ENCODE measurements at places on chromosomes 5 and 9. TPM values are rescaled to one million over a fixed set of nuclear protein-coding genes. Genes with fewer than 3 reads are reported as not detected.
A peak's percentile ranks its signal among the peaks of the same experiment; 100 is the strongest.

DNA sequence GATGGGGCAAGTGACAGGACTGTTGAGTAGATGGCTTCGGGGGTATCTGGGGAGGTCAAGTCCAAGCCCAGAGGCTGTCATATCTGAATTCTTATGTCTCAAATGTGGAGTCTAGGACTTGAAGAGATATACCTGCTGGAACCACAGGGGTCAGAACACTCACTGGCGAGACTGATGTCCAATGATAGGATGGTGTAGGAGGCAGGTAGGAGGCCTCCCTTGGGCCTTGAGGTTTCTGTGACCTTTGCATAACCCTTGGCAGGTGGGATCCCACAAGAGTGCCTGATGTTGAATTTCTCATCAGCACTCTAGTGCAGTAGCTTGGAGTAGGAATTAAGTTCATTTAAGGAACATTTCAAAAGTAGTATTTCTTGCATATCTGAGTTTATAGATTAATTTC is 2.8 kb downstream of the CCL21 start:
- H3K4me1 ChIP-seq, result no peaks in the 10 kb centered on the region
- H3K36me3 ChIP-seq, result no peaks in the 10 kb centered on the region
- H3K4me3 ChIP-seq, result no peak overlapping the region
- H3K27ac ChIP-seq, result no peak overlapping the region

DNA sequence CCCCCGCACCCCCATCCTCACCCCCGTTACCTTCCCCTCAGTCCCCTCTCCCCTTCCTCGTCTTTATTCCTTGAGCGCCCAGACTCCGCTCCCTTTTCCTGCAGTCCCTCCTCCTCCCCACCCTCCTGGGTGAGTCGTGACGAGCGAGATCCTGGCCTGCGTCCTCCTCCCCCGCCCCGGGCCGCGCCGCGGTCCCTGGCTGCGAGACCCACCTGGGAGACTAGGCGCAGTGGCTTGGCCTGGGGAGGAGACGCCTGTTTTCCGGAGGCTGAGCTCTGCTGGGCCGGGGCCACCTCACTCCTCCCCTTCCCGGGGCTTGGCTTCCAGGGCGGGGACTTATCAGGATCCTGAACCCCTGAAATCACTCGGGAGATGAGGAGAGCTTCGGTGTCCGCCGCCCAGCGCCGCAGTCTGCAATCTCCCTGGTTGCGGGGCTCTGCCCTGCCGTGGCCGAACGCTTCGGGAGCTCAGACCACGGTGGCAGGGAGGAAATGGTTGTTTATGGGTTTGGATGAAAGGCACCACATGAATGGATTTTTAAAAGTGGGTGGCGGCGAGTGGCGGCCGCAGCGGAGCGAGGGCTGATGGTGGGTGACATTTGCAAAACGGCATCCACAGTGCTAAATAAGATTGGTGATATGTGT is 984 bp downstream of the STXBP1 start:
- peak overlapping the region; percentile 98 for H3K27ac ChIP-seq
- no peaks in the 10 kb centered on the region for H3K36me3 ChIP-seq
- H3K4me1 ChIP-seq, result peaks cover 10% of the 10 kb centered on the region
- peak overlapping the region; percentile 95 for H3K4me3 ChIP-seq
- no peaks in the 10 kb centered on the region for H3K27me3 ChIP-seq

- H3K27ac ChIP-seq, result no peak overlapping the region
- DNase-seq, result no peak
- no peaks in the 10 kb centered on the region for H3K4me1 ChIP-seq
- H3K27me3 ChIP-seq, result peaks cover 6% of the 10 kb centered on the region
- no peaks in the 10 kb centered on the region for H3K36me3 ChIP-seq
Observed at GRCh38 chr9:136198605-136199083, 6.3 kb downstream of the LHX3 start.

DNA sequence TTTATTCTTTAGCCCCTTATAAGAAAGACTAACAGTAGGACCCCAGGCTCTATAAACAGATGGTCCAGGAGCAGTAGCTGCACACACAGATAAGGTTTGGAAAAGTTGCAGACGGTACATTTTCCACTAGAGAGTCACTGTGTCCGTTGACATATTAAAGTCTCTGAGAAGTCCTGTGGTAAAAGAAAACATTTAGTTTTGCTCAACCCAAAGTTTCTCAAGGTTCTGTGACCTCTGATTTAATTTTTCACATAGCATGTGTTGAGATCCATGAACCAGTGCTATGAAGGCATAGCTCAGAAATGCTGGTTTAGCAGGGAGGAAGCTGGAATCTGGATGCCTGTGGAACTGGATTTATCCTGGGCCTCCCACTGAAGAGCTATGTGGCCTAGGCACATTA is 62.7 kb upstream of the RASEF start:
- DNase-seq, result no peak
- H3K27me3 ChIP-seq, result no peaks in the 10 kb centered on the region
- no peak overlapping the region for H3K4me3 ChIP-seq
- no peaks in the 10 kb centered on the region for H3K36me3 ChIP-seq
- H3K4me1 ChIP-seq, result no peaks in the 10 kb centered on the region

DNA sequence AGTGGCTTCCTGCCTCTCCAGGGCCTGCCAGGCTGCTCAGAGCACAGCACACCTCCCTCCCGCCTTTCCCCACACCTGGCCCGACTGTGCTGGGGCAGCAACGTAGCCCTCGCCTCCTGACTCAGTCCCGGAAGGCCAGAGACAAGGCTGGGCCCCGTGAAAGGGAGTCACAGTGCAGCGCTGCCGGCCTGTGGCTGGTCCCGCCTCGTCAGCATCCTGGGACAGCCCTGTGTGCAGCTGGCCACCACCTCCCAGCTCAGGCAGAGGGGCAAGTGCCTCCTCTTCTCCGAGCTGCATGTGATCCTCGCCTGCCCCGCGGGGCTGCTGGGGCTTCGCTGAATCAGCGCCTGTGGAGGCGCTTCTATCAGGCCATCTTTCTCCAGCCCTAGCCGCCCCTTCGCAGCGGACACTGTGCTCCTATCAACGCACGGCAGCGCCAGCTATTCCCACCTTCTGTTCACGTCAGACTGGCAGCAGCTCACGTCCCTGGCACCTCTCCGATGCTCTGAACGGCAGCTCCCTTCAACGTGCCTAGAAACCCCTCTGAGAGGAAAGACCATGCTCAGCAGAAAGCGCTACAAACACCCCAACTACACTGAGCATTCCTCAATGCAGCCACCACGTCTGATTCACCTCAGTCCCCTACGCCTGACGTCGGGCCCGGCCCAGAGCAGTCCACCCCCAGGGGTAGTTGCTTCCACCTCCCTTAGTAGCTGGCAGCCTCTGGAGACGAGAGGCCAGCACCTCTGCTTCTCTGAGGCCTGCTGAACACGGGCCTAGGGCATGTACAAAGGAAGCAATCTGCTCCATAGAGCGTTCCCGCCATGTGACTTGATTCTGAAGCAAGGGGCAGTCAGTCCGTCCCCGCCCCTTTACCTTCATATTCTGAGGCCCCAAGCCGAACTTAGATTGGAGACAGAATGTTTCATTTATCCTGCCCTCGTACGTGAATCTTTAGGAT is 78.8 kb downstream of the GPR21 start:
- no peak overlapping the region for H3K27ac ChIP-seq
- H3K4me3 ChIP-seq, result no peak overlapping the region
- no peak for DNase-seq
- no peaks in the 10 kb centered on the region for H3K27me3 ChIP-seq
- H3K36me3 ChIP-seq, result no peaks in the 10 kb centered on the region
- H3K4me1 ChIP-seq, result no peaks in the 10 kb centered on the region

DNA sequence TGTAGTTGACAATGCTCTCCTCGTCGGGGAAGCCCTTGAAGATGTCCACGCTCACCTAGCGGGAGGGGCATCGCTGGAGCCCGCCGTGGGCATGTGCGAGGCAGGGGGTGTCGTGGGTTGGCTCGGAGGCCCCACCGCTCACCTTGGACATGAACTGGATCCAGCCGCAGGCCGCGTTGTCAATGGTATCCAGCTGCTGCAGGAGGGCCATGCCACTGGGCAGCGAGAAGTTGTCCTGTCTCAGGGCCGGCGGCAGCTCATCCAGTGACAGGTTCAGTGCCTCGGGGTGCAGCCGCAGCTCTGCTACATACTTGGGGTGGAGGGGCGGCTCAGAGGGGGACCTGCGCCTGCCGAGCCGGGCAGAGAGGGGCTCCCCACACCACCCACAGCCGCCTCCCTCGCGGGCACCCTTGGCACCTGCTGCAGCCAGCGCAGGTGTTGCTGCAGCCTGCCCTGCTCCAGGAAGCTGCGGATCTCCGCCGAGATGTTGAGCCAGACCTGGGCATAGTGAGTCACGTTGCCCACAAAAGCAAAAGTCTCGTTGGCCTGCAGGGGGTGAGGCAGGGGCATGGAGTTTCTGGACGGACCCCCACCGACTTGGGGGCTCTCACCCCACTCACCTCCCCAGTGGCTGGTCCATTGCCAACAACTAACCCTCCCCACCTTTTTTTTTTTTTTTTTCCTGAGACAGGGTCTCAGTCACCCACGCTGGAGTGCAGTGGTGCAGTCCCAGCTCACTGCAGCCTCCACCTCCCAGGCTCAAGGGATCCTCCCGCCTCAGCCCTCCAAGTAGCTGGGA is 9.1 kb downstream of the ABCA2 start:
- H3K27me3 ChIP-seq, result no peaks in the 10 kb centered on the region
- no peaks in the 10 kb centered on the region for H3K36me3 ChIP-seq
- no peak overlapping the region for H3K4me3 ChIP-seq
- H3K4me1 ChIP-seq, result no peaks in the 10 kb centered on the region

- no peaks in the 10 kb centered on the region for H3K4me1 ChIP-seq
- H3K27ac ChIP-seq, result no peak overlapping the region
- no peaks in the 10 kb centered on the region for H3K27me3 ChIP-seq
Observed at GRCh38 chr5:10681731-10682679, 79.0 kb downstream of the DAP start.

DNA sequence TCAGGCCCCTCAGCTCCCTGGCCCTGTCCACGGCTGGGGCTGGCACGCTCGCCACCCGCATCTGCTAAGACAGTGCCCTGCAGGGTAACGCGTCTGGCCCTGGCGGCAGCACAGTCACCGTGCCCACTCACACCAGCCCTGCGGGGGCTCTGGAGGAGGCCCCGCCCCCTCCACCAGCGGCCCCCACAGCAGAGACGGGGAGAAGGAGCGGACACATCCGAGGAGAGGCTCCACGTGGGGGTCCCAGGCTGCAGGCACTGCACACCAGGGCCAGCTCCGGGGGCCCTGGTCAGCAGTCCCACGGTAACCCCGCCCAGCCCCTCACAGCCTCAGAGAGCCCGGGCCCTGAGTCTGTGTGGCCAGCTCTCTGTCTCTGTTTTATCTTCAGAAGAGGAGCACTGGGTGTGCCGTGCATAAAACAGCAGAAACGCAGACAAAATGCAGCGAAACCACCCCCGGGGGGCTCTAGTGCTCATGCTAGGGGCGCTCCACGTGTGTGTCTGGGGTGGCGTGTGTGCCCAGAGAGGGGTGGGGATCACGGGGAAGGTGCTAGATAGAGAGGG is 47.5 kb upstream of the NRARP start:
- no peak overlapping the region for H3K27ac ChIP-seq
- no peak overlapping the region for H3K4me3 ChIP-seq
- no peaks in the 10 kb centered on the region for H3K36me3 ChIP-seq
- no peaks in the 10 kb centered on the region for H3K4me1 ChIP-seq
- no peak for DNase-seq
- no peaks in the 10 kb centered on the region for H3K27me3 ChIP-seq

- H3K27ac ChIP-seq, result no peak overlapping the region
- DNase-seq, result no peak
- no peak overlapping the region for H3K4me3 ChIP-seq
- no peaks in the 10 kb centered on the region for H3K36me3 ChIP-seq
- no peaks in the 10 kb centered on the region for H3K27me3 ChIP-seq
Observed at GRCh38 chr9:133583586-133583985, 25.6 kb downstream of the FAM163B start.

DNA sequence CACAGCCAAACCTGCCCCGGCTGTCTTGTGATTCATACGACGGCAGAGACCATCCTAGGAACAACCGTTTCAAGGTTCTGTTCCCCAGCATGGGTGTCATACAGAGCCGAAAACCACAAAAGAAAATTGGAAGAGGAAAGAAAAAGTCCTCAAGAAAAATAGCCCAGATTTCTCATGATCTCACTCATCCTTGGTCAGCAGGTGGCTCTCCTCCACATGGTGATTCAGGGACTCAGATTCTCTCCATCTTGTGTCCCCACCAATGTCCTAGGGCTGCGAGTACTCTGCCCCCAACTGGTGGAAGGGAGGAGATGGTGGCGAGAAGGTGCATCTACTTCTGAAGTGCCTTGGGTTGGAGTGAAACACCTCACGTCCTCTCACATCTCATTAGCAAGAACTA is 25.6 kb downstream of the PDZD2 start:
- no peaks in the 10 kb centered on the region for H3K4me1 ChIP-seq
- H3K4me3 ChIP-seq, result no peak overlapping the region
- no peaks in the 10 kb centered on the region for H3K36me3 ChIP-seq
- DNase-seq, result no peak
- H3K27ac ChIP-seq, result no peak overlapping the region

RELL2 gene
- total RNA-seq, result not detected

ZNF618 gene
- total RNA-seq, result 6.9 TPM

MPDZ gene
- 74.0 TPM for total RNA-seq

SLC1A1 gene
- total RNA-seq, result 9.5 TPM

ARSI gene
- total RNA-seq, result 4.3 TPM

GLT6D1 gene
- not detected for total RNA-seq

SLC6A7 gene
- not detected for total RNA-seq

EGFLAM gene
- 6.2 TPM for total RNA-seq

Measured in uterus (tissue), 4 donors.